Activated B cell treated with CpG ODN at 0.5 μM for 24 hours (primary cell): ENCODE measurements at places on chromosomes 6 and 20.

DNA sequence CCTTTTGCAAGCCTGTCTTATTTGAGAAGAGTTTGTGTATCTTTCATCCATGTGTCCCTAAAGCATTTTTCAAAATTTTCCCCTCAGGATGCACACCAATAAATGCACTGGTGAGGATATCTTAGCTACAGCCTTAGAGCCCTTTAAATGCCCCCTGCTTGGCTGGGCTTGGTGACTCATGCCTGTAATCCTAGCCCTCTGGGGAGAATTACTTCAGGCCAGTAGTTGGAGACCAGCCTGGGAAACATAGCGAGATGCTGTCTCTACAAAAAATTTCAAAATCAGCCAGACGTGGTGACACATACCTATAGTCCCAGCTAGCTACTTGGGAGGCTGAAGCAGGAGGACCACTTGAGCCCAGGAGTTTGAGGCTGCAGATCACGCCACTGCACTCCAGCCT lies 33.8 kb upstream of the PLCB4 start:
- DNase-seq: no peak

DNA sequence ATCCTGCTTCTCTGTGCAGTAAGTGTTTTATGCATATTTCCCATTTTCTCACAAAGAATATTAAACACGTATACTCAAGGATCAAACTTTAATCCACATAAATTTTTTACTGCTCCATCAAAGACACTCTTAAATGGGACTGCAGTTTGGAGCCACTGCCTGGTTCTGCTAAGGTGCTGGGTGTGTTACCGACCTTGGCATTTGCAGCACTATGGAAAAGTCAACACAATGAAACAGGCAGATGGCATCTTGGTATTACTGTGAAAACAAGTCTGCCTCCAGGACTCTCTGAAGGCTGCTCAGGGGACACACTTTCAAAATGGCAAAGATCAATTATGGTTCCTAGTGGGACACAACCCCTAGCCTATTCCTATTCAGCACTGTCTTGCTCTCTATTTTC lies 17.3 kb upstream of the HLA-G start:
- DNase-seq: no peak

DNA sequence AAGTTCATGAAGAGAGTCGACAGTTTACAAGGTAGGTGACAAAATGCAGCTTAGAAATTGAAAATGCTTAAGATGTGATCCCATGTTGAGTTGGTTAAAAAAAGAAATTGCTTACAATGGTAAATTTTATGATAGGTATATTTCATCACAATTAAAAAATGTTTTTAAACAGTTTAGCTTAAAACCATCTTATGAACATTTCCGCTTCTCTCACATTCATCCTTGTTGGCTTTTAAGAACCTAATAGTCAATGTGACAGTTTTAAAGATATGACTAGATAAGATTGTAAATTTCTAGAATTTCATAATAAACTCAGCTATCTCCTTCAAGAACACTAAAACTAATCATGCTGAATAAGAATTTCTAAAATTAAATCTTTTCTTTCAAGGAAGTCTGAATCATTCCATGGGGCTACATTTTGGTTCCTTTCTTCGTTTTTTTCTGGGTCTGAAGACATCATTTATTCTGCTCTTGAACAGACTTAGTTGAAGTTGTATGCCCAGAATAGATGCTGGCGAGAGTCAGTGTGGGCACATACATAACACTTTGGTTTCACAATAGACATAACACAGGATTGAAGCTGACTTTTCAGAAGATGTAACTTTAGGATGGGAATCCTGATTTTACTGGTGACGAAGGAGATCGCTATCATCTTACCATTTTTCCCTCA lies 35.9 kb upstream of the LTV1 start:
- DNase-seq: no peak

- no peak for DNase-seq
Measured at GRCh38 chr6:119541132-119541905, 191.8 kb upstream of the MAN1A1 start.

DNA sequence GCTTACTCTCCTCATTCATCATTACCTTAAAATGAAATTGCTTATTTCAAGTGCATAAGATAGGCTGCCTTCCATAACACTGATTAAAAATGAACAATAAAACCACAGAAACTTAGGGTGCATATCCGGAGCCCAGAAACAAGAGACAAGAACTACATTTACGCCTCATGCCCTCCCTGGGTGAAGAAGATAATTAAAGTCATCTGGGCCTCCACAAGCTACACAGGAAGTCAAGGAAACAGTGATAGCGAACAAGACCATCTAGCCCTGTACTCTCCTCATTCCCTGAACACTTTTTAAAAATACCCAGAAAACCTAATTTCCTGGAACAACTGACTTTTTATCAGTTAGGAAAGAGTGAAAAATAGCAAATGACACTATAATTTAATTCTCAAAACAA lies 6.3 kb downstream of the SOD2 start:
- DNase-seq: no peak

DNA sequence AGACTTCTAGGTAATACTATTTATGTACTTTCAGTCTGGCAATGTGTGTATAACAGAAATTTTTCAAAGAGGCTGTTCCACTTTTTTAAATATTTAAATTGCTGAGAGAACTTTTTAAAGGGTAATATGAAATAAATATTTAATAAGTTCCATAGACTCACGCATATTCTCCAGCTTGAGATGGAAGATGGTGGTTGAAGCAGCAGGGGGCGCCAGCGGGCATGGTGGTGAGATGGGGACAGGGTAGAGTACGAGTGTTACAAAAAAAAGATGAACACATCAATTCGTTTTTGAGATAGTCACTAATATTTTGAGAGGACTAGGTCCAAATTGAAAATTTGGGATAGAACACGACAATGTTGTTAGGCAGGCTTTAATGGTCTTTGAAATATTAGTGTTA lies 68.4 kb downstream of the RSPO3 start:
- peak; percentile 17 for DNase-seq

GRCh38 chr6:136614994-136615393 lies 64.8 kb upstream of the MAP7 start:
- DNase-seq: no peak

DNA sequence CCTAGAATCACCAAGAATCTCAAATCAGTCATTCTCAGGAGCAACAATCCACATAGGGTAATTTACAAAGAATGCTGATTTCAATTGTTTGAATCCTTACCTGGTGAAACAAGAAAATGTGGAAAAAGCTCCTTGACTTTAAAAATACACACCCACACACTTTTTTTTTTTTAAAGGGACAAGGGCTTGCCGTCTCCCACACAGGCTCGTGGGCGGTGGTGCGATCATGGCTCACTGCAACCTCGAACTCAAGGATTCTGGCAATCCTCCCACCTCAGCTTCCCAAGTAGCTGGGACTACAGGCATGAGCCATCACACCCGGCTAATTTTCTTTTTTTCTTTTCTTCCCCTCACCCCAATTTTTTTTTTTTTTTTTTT lies 30.7 kb downstream of the PARD6B start:
- no peak for DNase-seq

GRCh38 chr6:48048451-48049146 lies 62.4 kb downstream of the PTCHD4 start:
- DNase-seq: no peak
